ENCODE measurements at places on chromosomes 1 and 21.

DNA sequence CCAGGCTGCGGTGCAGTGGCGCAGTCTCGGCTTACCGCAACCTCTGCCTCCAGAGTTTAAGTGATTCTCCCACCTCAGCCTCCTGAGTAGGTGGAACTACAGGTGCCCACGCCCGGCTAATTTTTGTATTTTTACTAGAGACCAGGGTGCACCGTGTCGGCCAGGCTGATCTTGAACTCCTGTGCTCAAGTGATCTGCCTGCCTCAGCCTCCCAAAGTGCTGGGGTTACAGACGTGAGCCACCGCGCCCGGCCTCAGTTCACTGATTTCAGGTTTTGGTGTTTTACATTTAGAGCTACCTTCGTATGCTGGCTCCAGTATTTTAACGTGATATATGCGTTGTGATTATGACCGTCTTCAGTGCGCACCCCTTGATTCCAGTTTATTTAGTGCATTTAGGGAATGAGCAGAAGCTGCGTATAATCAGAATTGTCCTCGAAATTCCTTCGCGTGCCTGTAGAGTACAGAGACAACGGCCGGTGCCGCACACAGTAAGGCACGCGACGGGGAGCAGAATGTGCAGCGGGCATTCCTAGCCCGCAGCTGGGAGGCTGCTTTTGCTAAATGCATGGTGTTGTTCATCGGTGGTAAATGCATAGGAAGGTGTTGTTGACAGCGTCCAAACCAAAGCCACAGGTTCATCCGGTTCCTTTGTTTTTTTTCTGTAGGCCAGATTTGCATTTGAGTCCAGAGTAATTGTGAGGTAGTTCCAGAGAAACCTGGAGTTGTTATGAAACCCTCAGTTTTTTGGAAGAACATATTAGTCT is 48.9 kb upstream of the DIP2A start:
- DNase-seq = no peak

DNA sequence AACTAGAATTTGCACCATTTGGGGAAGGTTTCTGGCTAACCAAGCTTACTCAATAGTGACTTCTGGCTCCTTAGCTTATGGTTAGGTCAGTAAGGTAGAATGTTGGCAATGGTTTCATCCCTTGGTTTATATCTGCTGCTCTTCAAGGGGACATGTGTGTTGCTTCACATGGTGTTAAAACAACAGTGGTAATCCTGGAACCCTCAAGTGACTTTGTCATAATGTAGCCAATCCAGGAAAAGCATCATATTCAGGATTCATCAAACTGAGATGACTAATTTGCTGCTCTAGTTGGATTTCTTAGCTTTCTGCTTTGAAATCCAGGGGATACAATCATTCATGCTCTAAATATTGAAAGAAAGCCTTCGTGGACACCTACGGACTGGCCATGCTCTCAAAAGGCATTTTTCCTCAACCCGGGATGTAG is 108.7 kb downstream of the RGL1 start:
- no peak for DNase-seq

DNA sequence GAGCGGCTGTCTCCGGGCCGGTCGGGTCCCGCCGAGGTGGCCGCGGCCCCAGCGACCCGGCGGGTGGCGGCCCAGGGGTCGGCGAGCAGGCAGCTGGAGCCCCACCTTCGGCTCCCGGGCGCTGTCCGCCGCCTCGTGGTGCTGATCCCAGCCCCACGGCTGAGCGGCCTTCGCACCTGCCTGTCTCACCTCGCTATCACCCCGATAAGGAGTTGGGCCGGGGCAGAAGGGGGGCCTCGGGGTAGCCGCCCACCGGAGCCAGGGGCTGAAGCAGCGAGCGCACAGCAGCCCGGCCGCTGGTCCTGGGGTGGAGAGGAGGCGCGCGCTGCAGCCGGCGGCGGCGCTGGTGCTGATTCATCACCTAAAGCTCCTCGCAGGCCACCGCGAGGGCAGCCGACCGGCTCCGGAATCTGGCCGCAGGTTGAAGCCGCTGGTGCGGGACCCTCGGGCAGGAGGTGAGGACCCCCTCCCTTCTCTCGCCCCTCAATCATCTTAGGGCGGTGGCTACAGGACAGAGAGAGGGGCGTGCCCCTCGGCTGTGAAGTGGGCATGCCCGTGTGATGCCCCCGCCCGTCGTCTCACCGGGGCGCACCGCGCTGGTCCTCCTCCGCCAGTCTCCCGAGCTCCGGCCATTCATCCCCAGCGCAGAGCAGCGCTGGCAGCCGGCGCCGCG is 575 bp downstream of the TRIM67 start:
- DNase-seq = peak; percentile 78

- DNase-seq = no peak
These were observed 123.8 kb downstream of the PCBP3 start for GRCh38 chr21:45767071-45768006.

DNA sequence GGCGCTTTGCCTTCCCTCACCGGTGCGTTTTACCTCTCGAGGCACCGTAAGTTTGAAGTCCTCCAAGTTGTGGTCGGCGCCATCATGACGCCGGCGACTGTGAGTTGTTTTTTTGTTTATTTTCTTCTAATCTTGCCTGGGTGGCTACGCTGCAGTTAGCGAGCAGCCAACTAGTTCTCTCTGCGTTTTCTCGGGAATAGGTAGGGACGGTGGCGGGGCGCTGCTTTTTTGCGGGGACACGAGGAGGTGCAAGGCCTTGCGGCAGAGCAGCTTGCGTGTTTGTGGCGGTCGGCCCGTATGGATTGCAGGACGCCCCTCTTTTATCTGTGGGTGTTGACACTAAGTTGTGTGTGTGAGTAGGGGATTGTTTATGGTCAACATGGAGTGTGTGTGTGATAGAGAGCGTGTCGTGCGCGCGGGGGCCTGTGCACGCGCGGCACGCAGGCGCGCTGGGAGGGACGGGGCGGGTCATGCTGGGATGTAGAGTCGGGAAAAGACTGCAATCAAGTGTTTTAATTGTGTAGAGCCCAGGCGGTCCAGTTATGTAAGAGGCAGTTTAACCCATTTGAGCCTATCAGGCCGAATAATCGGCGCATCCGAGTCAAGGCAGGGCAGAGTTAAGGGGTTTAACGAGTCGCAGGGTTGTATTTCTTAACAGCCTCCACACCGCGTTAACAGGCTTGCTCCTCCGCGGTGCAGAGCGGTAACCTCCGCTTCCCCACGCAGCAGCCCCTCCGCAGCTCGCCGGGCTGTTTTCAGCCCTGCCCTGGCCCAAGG is 1.2 kb upstream of the NEGR1 start:
- peak; percentile 86 for DNase-seq

DNA sequence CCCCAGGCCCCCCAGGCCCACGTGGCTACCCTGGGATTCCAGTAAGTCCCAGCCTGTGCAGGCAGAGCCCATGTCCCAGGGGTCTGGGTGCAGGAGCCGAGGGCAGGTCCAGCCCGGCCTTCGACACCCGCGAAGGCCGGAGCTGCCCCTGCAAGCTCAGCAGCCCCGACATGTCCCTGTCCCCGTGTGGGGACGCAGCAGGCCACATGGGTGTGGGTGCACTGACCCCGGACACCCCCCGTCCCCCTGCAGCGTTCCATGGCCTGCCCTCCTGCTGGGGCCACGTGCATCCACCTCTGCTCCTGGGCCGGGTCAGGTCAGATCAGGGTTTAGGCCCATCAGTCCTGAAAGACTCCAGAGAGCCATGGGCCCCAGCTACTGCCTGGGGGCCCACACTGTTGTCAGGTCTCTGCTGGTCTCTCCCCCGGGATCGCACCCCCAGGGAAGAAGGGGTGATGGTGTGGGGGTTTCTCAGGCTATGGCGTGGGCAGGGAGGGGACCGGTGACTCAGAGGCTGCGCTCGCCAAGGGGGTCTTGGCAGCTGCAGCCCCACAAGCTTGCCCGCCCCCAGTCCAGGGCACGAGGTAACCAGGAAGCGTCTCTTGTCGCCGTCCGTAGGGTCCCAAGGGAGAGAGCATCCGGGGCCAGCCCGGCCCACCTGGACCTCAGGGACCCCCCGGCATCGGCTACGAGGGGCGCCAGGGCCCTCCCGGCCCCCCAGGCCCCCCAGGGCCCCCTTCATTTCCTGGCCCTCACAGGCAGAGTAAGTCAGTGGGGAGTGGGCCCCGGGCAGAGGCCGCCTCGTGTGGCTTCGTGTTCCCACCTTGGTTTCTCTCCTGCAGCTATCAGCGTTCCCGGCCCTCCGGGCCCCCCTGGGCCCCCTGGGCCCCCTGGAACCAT is 37.5 kb downstream of the SLC19A1 start:
- DNase-seq = peak; percentile 61

GRCh38 chr21:26888256-26888655 is 43.0 kb upstream of the ADAMTS1 start:
- DNase-seq = no peak

GRCh38 chr1:166814611-166815010 is 24.7 kb upstream of the POGK start:
- no peak for DNase-seq

DNA sequence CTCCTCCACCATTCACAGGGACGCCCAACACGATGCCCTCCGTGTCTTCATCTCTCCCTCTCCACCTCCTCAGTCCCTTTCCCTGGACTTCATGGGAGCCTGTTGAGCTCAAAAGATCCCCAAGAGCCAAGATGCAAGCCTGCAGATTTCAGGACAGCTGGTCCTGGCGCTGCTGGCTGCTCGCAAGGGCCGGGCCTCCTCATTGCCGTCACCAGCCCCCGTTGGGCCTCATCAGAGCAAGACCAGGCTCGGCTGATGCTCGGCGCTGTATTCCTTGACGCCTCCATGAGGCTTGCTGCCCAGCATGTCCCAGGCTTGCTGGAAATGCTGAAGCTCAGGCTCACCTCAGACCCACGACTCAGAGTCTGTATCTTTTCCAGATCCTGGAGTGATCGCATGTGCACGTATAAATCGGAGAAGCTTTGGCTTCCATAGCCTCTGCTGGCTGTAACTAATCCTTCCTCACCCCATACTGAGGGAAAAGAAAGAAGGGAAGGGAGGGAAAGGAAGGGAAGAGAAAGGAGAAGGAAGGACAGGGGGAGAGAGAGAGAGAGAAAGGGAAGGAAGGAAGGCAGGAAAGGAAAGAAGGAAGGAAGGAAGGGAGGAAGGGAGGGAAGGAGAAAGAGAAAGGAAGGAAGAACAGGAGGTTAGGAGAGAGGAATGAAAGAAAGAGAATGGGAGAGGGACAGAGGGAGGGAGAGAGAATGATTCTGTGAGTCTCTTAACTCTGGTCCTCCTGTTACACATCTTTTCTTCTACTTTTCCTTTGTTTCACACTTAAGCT is 94.6 kb downstream of the KCNJ15 start:
- no peak for DNase-seq

GRCh38 chr1:33331444-33332356 is 10.8 kb upstream of the A3GALT2 start:
- DNase-seq = no peak

- no peak for DNase-seq
These were observed 6.5 kb upstream of the BARHL2 start for GRCh38 chr1:90723590-90724108.

DNA sequence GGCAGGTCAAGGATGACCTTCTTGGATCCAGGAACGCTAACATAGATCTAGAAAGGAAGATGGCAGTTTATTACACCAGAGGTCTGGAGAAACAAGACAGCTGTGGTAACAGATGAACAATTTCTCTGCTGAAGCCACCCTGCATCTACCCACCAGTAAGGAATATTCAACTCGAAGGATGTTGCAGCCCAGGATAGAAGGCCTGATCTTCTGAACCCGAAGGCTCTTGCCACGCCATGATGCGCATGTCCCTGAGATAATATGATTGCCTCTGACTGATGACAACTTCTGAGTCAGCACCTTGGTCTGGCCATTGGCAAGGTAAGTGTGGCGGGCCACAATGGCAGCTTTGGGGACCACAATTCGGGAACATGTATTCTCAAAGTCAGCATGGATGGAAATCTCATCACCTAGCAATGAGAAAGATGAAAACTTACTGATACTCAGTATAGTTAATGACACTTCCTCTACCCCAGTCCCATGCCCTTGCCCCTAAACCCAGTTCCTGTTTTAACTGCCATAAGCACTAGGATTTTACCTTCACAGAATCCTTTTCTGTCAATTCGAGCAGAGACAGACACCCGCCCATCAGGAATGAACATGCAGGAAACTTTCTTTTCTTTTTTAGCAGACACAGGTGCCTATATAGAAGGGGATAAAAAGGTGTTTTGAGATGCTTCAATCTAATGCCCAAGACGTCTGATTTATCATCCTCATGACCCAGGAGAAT is 1.8 kb downstream of the TXNIP start:
- no peak for DNase-seq

- no peak for DNase-seq
These were observed 47.3 kb upstream of the COA6 start for GRCh38 chr1:234325878-234326496.

GRCh38 chr1:5500541-5500940 is 491.7 kb downstream of the NPHP4 start:
- DNase-seq = no peak

DNA sequence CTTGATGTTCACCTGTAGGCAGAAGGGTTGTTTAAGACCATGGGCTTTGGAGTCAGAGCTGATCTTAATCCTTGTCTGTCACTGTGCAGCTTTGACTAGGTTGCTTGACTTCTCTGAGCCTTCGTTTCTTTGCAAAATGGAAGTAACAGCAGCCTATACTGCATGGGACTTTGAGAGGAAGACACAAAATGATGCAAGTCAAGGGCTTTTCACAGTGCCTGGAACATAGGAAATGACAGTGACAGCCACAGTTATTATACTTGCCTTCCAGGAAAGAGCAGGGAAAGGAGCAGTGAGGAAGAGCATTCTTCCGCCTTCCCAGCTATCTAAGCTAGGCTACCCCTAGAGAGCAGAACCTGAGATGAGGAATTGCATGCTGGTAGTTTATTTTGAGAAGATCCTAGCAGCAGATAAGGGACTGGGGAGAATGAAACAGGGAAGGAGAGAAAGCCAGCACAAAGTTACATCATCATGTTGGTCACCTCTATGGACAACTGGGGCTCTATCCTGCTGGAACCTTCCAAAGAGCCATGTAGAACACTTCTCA is 3.1 kb downstream of the CSF3R start:
- no peak for DNase-seq

DNA sequence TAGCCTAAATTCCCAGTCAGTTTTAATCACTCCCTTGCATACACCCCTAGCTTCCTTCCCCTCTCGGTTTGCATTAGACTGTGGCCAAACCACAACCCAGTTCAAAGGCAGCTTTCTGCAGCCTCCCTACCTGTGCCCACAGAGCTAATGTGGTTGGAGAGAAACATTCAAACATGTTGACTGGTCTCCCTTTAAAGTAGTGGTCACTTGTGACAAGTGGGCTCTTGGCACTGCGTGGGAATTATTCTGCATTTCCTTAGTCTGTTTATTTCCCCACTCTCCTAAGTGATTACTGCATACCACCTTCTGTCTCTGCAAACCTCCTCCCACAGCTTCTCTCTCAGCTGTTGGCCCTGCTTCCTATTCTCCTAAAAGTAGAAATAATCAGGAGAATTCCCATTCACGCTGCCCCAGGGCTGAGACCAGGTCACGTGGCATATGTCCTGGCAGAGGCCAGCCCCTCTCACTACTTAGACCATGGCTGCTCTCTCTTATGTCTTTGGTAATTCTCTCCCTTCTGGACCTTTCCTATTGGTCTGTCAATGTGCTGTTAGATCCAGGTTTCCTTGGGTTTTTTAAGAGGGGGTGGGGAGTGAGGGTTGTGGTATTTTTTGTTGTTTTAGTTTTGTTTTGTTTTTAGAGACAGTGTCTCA is 38.4 kb upstream of the CD101 start:
- DNase-seq = no peak

GRCh38 chr1:34928699-34929496 is 552 bp downstream of the DLGAP3 start:
- no peak for DNase-seq

GRCh38 chr1:205351984-205352713 is 4.6 kb downstream of the KLHDC8A start:
- DNase-seq = no peak

GRCh38 chr21:15421947-15422346 is 307.8 kb upstream of the USP25 start:
- DNase-seq = no peak

- no peak for DNase-seq
These were observed 97.3 kb downstream of the LMX1A start for GRCh38 chr1:165259236-165259635.
